Stimulated activated naive CD8-positive, alpha-beta T cell treated with anti-CD3 and anti-CD28 coated beads, Interleukin-15, Interleukin-2, amounts not matched to agents 100 U/mL and 50 U/mL, for 24 hours (primary cell): ENCODE measurements at places on chromosomes 2 and 18.

GRCh38 chr2:135182601-135183000 is 130.5 kb downstream of the RAB3GAP1 start:
- no peak for DNase-seq

DNA sequence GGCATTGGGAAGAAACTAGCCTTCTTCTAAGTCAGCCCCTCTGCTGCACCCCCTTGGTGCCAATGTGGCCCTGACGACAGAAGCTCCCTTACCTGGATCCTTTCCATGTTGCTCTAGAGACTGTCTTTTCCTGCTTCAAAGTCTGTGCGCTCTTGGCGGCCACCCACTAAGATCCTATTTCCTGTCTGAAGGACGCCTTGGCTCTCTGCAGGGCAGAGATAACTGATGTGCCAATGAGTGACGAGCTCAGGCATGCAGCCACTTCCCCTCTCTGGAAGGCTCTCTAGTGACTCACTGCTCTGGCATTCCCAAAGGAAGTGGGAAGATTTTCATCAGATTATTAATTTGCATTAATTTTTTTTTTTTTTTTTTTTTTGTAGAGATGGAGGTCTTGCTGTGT is 273.5 kb downstream of the CDH20 start:
- no peak for DNase-seq

- DNase-seq: no peak
Observed at GRCh38 chr18:75133721-75134610, 75.0 kb downstream of the PTGR3 start.

DNA sequence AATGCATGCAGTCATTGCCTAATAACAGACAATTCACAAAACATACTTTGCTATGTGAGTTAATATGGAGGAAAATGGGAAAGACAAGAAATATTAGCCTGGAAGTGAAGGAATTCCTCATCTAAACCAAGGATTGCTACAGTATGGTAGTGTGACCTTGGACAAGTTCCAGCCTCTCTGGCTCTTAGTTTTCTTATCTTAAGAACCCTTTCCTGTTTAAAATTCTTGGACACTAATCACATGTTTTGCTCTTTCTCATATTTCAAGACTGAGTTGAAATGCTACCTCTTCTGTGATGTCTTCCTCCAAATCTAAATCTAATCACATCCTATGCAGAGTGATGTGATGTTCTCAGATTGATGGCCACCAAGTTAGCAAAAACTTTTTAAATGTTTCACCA is 20.8 kb upstream of the ADAM23 start:
- no peak for DNase-seq

DNA sequence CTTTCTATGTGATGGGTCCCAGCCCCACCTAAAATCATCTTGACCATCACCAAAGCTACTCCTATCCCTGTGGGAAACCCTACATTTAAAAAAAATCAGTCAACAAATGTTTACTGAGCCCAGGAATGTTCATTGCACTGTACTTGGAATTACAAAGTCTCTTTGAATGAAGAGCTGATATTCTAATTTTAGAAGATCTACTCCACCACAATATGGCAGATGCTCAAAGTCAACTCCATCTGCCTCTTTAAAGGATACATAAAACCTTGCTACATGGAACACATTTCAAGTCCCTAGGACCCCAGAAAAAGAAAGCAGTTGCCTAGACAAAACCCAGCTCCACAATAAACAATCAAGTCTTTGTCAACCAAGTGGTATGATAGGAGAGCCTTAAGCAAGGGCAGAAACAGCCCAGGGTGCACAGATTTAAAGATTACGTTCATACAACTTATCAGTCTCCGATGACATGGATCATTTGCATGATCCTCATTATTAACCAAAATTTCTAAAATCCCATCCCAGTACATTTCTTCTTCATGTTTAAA is 234.3 kb upstream of the ACVR2A start:
- no peak for DNase-seq

DNA sequence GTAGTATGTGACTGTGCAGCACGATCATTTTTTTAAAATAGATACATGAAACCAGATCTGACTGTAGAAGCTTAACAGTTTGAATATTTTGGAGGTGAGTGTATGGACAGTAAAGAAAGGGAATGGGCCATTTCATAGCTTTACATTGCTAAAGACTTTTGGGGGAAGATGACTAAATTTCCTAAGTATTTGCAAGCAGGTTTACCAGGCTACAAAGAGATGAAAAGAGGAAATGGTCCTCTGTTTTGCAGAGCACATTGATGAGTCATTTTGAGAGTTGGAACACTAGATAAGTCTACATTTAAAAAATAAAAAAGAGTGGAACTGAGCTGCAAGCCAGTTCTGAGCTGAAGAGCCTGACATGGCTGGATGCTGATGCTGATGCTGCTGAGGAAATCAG is 115.7 kb upstream of the LRATD1 start:
- no peak for DNase-seq

DNA sequence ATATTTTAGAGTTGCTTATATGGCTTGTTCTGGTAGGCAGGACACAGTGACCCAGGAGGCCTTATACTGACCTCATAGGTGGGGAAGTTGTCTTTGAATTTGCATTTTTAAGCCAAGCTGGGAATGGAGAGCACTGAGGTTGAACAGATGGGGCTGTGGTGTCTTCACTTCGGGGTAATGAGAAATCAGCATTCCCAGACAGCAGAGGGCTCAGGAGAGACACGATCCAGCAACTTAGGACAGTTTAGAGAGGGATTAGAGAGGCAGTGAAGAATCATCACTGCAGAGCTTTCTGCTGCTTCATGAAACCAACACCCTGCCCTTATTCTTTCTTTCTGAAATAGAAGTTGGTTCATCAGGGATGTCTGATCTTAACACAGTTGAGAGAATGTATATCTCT is 202.4 kb downstream of the TDRD15 start:
- DNase-seq: no peak

DNA sequence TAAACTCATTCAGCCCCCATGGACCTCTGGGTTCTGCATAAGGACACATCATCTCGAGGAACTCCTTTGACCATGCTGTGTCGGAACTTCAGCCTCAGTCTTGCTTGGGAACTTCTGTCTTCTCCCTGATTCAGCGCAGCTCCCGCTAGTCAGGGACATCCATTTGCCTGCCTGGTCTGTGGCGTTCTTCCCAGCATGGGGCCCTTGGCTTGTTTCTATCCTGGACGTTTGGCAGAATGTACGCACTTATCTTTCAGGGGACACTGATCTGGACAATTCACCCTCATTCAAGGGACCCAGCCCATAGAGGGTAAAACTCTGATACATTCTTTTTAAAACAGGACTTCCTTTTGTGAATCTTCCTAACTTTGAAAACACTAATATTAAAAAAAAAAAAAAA is 75.8 kb upstream of the WIPF1 start:
- no peak for DNase-seq

- DNase-seq: no peak
Observed at GRCh38 chr2:142395291-142395690, 264.5 kb upstream of the LRP1B start.

DNA sequence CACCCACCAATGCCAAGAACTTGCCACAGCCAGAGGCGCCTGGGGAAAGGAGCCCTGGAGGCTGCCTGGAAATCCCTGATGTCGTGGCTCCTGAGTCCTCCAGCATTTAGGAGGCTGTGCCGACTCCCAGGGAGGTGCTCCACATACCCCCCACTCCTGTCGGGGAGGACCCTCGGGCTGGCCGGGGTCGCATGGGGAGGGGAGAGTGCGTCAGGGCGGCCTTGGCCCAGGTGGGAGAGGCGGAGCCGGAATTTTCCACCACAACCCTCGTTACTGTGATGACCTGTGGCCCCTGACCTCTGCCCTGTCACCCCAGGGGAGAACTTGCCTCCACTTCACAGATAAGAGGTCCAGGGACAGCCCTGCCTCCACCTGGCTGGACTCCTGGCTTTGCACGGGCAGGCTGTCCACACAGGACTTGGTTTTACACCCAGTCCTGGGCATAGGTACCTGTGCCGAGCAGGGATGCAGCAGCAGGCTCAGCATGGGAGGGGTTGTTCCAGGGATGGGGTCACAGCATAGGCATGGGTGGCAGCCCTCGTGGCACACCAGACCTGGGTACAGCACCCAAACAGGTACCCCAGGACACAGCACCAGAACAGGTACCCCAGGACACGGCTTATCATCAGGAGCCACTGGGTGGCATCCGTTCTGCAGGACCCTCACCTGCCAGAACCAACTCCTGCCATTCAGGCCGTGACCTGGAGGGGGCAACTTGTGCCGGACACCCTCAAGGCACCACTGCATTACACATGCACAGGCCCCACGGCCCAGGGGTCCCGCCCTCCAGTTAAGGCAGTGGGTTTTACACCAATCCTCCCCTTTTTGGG is 12.3 kb upstream of the AGXT start:
- no peak for DNase-seq

- no peak for DNase-seq
Observed at GRCh38 chr18:28961669-28962228, 784.8 kb upstream of the CDH2 start.

DNA sequence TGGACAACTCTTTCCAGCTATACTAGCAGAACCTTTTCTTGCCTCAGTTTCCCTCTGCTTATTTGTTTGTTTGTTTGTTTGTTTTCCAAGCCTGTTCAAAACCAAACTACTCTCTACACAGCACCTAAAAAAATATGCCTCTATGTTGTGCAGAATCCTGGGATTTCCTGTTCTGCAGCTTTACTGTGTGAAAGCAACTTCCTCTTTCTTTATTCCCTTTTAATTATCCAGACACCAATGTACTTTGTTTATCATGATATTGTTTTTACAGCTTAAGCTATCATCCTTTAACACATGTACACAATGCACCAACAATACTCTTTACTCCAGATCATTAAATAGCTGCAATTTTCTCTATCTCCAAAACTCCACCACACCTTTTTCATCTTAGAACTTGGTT is 259.5 kb downstream of the EPHA4 start:
- DNase-seq: no peak
